Hair follicle dermal papilla cell (primary cell): ENCODE measurements at places on chromosomes 16 and 17. TPM values are rescaled to one million over a fixed set of nuclear protein-coding genes. Genes with fewer than 3 reads are reported as not detected.

Gene CRYBA1
- total RNA-seq: 0.32 and 0.97 TPM in 2 replicates

Gene PTX4
- 0.12 and 0.16 TPM in 2 replicates for total RNA-seq

Gene PIRT
- not detected in 2 replicates for total RNA-seq

Gene ARL2BP
- total RNA-seq: 119 and 126 TPM in 2 replicates

Gene SSTR5
- not detected in 2 replicates for total RNA-seq

Gene PYY
- not detected in 2 replicates for total RNA-seq

Gene SPATA22
- 0.49 and 0.85 TPM in 2 replicates for total RNA-seq

Gene KRT34
- total RNA-seq: 0.16 TPM in 1 of 2 replicates, not detected in the other

Gene HIC1
- total RNA-seq: 69.8 and 71.9 TPM in 2 replicates

Gene C16orf74
- 2.1 and 2.3 TPM in 2 replicates for total RNA-seq

Gene WFIKKN1
- 0.12 and 0.16 TPM in 2 replicates for total RNA-seq

Gene OR3A2
- under 0.01 and 0.24 TPM in 2 replicates for total RNA-seq

Gene CHST6
- total RNA-seq: 0.73 and 1.3 TPM in 2 replicates

Gene ZACN
- not detected in 2 replicates for total RNA-seq

Gene SOST
- 0.16 TPM in 1 of 2 replicates, not detected in the other for total RNA-seq

Gene RNF227
- 1.3 and 4.2 TPM in 2 replicates for total RNA-seq

Gene FBXL16
- total RNA-seq: under 0.01 TPM in 1 of 2 replicates, not detected in the other

Gene SEC14L5
- 0.12 and 0.32 TPM in 2 replicates for total RNA-seq

Gene ARL4D
- total RNA-seq: 41.9 and 45.1 TPM in 2 replicates

Gene LPO
- total RNA-seq: not detected in 2 replicates

Gene PNMT
- total RNA-seq: not detected in 2 replicates

Gene PDILT
- total RNA-seq: not detected in 2 replicates

Gene IGSF6
- not detected in 2 replicates for total RNA-seq

Gene OR1A1
- not detected in 2 replicates for total RNA-seq

Gene TMEM238L
- not detected in 2 replicates for total RNA-seq

Gene MPV17L
- total RNA-seq: 1.1 and 1.3 TPM in 2 replicates

Gene HCRT
- total RNA-seq: not detected in 2 replicates

Gene TCAP
- total RNA-seq: 0.36 and 0.49 TPM in 2 replicates

Gene ARHGDIA
- 181 and 187 TPM in 2 replicates for total RNA-seq

Gene DNAH2
- total RNA-seq: 0.12 and 0.16 TPM in 2 replicates

Gene ST6GALNAC1
- not detected in 2 replicates for total RNA-seq

Gene NDRG4
- total RNA-seq: 7.7 and 15.3 TPM in 2 replicates

Gene AANAT
- total RNA-seq: not detected in 2 replicates

Gene FAM83G
- 12.8 and 14.7 TPM in 2 replicates for total RNA-seq

Gene KRTAP4-11
- total RNA-seq: not detected in 2 replicates

Gene RBFOX1
- total RNA-seq: not detected in 2 replicates

Gene BIRC5
- 5.7 and 9.1 TPM in 2 replicates for total RNA-seq

Gene CALB2
- 0.24 and 0.32 TPM in 2 replicates for total RNA-seq

Gene TBC1D26
- total RNA-seq: under 0.01 TPM in 1 of 2 replicates, not detected in the other

Gene OTOP3
- total RNA-seq: not detected in 2 replicates

Gene NACA2
- total RNA-seq: not detected in 2 replicates

Gene VKORC1
- 105 and 137 TPM in 2 replicates for total RNA-seq

Gene CNGB1
- not detected in 2 replicates for total RNA-seq

Gene CES1
- total RNA-seq: 0.36 and 0.65 TPM in 2 replicates

Gene SP2
- 2.8 and 3.3 TPM in 2 replicates for total RNA-seq

Gene TIGD7
- 4.5 and 5.2 TPM in 2 replicates for total RNA-seq

Gene DRC3
- total RNA-seq: 0.73 and 1.6 TPM in 2 replicates

Gene TUFM
- total RNA-seq: 73.0 and 74.9 TPM in 2 replicates

Gene AP2B1
- 101 and 111 TPM in 2 replicates for total RNA-seq

Gene CLEC19A
- total RNA-seq: not detected in 2 replicates

Gene TBC1D3G
- total RNA-seq: not detected in 2 replicates

Gene BAIAP3
- 0.97 TPM in 2 replicates for total RNA-seq

Gene SPN
- total RNA-seq: not detected in 2 replicates
